MCF 10A (cell line): ENCODE measurements at places on chromosomes 7 and 10. TPM values are rescaled to one million over a fixed set of nuclear protein-coding genes. Genes with fewer than 3 reads are reported as not detected.

Gene PODXL
- 1.6 and 1.7 TPM in 2 replicates for total RNA-seq

Gene GNAT3
- total RNA-seq = not detected in 2 replicates

Gene IQUB
- total RNA-seq = 0.16 and 0.17 TPM in 2 replicates

- DNase-seq = no peak
- peaks cover 32% of the 10 kb centered on the region for H3K4me1 ChIP-seq
- H3K36me3 ChIP-seq = peaks cover 15% of the 10 kb centered on the region
- H3K27me3 ChIP-seq = no peaks in the 10 kb centered on the region
Observed at GRCh38 chr7:151083824-151084160, 499 bp upstream of the TMUB1 start.
